ENCODE measurements at places on chromosomes 5 and 9.

DNA sequence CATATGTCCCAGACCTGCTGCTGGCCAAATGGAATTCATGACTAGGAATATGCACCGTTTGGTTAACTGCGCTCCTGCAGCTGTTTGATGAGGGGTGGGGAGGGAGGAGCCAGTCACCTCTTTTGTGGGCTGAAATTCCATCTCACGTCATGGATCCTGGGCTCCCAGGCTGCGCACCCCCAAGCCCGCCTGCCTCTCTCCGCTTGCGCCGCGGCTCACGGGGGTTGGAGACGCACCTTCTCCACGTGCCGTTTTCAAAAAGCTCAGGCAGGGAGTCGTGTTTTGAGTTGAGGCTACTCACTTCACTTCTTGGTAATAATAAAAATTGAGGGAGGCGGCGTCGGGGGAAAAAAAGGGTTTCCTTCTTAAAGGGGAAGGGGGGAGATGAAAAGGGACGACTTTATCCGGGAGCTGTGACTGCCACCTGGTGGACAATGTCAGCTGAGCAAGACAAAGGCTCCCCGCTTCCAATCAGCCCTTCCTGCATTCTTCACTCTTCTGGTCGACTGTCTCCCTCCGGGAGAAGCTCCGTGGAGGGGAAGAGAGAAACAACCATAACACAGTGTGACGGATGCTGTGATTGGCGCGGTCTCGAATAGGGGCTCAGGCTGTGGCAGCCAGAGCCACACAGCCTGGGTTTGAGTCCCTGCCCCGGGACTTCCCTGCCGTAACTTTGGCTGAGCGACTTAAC lies 15.9 kb upstream of the C5orf47 start:
- DNase-seq = peak; percentile 89

- DNase-seq = no peak
Measured at GRCh38 chr5:135978993-135979392, 24.2 kb upstream of the LECT2 start.

DNA sequence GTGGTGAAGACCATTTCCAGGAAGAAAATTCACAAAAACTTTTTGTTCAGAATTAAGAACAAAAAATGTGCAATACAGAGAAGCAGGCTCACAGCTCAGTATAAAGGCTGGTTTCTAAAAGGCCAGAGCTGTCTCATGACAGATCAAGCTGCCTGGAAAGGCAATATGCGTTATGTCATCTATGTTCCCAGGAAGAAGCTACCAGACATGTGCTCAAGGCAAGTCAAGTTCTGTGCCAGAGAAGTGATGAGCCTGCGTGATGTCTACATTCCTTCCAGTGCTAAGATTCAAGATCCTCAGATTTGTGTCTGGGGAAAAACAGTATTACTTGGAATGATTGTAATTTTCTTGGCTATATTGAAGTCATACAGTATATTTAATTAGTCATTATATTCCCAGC lies 104.3 kb downstream of the PDE4D start:
- no peak for DNase-seq

DNA sequence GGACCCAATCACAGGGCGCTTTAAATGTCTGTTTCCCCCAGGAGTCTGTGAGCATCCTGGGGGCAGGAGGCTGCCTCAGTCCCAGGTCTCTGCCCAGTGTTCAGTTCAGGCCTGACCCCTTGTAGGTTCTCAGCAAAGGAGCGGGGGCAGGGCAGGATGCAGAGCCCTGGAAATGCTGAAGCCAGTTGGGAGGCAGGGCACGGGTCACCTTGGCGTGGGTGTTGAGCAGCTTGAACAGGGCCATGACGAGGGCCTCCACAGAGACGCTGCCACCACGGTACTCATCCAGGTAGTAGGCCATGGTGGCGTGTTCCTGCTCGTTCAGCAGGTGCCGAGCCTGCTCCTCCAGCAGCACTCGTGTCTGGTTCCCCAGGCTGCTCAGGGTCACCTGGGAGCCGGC lies 36.3 kb upstream of the AKNA start:
- no peak for DNase-seq
